ENCODE measurements at places on chromosomes 2 and 18.
A peak's percentile ranks its signal among the peaks of the same experiment; 100 is the strongest.

DNA sequence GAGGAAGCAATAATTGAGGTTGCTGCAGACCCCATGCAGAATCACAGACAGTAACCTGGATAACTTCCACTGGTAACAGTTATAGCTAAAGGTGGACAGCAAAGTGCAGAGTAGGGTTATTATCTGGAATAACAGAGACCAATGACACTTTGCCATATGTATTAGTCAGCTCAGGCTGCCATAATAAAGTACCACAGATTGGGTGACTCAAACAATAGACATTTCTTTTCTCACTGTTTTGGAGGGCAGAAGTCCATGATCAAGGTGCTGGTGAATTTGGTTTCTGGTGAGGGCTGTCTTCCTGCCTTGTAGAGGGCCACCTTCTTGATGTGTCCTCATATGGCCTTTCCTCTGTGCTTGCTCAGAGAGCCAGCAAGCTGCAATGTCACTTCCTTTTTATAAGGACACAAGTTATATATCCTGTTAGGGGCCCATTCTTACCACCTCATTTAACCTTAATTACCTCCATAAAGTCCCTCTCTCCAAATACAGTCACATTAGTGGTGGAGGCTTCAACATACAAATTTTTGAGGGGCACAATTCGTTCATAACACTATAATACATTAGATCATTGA, 191.0 kb upstream of the LRP1B start:
- no peak for DNase-seq

DNA sequence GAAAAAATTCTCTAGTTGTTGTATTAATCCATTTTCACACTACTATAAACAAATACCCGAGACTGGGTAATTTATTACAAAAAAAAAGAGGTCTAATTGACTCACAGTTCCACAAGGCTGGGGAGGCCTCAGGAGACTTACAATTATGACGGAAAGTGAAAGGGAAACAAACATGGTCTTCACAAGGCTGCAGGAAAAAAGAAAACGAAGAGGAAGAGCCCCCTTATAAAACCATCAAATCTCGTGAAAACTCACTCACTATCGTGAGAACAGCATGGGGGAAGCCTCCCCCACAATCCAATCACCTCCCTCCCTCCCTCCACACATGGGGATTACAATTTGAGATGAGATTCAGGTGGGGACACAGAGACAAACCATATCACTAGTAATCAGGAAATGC, 61.7 kb upstream of the SPTBN1 start:
- no peak for DNase-seq

DNA sequence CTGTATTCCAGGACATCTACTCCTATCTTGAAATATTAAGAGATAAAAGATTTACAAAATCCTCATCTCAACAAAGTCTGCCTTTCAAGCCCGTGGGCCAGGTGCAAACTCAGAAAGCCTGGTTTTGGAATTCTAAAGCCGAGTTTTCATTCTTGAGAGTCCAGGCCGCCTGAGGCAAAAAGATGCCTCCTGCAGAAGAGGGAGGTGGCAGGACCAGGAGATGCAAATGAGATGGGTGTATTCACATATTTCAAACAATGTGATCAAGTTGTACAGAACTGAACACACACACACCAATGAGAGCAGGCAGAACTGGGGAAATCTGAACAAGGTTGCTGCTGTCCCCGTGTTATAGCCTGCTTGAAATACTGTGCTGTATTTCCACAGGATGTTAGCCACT, 7.7 kb upstream of the HS6ST1 start:
- no peak for DNase-seq

DNA sequence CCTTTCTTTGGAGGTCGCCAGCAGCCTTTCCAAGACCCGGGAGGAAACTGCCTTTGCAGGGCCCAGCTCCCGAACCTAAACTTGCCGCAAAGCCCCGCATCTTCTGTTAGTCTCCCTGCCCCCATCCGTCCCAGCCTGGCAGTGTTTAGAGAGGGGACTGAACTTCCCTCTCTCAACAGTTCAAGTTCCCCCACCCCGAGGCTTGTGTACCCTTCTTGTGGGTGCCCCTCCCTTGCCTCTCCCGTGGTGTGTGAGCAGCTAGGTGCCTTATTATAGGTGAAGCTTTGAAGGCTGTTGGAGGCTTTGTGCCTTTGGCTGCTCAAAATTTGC, 1.4 kb downstream of the LBH start:
- peak; percentile 25 for DNase-seq

- DNase-seq = no peak
Observed at GRCh38 chr2:23269747-23270146, 115.2 kb upstream of the KLHL29 start.

DNA sequence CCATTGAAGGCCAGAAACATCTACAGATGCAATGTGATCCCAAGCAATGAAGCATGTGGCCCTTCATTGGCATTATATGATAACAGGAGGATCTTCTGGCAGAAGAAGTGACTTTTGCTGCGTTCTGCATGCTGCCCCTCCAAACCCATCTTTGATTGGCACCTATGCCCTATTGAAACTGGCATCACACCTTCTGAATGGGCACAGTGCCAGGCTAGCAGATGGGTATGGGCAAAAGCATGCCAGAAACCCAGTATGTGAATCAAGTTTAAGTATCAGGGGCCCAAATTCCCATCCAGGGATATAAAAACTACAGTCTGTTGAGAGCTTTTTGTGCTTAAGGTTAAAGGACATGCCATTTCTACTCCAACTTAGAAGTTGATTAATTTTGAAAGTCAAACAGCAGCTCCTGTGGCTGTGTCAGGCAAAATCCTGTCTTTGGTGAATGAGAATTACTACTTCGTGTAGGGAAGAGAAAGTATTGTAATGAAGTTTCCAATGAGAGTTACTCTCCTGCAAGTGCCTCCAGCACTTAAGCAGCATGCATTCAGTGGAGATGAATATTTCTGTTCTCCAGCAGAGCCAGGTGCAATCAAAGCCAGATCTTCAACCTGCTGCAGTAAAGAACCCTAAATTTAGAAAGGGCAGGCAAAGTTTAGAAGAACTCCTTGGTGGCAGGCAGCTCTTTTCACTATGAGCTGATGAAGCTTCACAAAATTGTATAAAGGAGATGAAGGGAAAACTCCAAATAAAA, 8.6 kb downstream of the VRK2 start:
- no peak for DNase-seq

DNA sequence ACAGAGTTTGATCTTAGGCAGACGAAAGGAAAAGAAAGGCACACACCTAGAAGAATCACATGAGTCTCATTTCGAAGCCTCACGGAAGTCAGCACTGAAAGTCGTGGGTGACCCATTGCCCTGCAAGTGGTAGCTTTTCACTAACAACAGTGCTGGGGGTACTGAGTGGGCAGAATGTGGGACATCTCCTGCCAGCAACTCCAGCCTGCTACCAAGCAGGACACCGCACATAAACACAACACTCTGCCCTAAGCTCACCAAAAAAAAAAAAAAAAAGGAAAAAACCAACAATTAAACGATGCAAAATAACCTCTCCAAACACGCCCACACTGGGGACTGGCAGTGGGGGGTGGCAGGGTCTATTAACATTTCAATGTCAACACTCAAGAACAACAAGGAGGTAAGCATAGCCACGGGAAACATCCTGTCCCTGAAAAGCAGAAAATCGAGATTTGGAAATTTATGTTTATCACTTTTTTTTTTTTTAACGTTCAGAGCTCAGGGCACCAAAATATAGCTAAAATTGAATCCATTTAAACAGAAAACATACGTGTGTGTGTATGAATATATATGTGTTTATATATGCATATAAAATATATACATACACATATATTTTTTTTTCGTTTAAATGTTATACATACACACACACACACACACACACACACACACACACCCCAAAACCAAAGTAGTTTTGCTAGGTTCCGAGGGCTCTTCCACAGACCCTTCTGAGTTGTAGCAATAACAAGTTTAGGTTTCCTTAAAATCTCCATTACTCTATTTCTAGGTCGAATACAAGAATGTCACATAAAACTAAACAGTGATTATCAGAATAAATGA, 2.2 kb downstream of the INO80D start:
- DNase-seq = no peak
